Stimulated activated CD4-positive, alpha-beta T cell treated with anti-CD3 and anti-CD28 coated beads, Interleukin-4, amount 100 ng/mL, for 4 hours (primary cell): ENCODE measurements at places on chromosomes 3 and 15.
A peak's percentile ranks its signal among the peaks of the same experiment; 100 is the strongest.

DNA sequence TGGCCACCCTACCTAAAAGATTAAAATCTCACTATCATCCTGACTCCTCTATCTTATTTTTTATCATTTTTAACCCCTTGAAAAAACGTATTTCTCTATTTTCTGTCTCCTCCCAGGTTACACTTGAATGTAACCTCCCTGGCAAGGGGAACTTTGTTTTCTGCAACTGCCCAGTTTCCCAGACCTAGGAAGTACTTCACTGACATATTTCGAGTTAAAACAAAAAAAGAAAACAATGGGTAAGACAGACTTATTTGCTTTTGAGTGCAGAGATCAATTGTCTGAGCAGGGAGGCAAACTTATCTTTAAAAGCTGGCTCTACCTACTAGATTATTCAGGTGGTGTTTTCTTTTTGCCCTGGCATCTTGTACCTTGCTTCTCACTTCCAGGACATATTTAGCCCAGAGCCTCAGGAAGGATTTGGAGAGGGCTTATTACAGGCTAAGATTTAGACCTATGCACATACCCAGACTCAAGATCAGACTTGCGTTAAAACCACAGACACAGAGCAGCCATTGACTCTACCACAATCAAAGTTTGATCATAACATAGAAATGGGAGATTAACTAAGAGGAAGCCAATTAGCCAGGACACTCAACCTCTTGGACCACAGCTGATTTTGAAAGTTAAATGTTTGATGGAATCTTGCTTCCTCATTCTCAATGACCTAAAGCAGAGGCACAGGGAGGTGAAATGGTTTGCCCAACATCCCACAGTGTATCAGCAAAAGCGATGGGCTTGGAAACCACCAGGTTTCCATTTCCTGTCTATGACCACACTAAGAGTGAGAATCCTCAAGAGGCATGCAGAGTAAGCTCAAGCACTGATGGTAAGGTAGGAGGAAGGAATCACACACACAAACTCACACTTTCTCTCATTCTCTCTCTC, 169.5 kb upstream of the THBS1 start:
- no peak for DNase-seq

- DNase-seq, result no peak
Measured at GRCh38 chr15:89963301-89964231, 37.6 kb upstream of the ZNF710 start.

- DNase-seq, result no peak
Measured at GRCh38 chr3:40841131-40841530, 316.4 kb downstream of the ZNF621 start.

- DNase-seq, result peak; percentile 34
Measured at GRCh38 chr15:52735231-52736089, 54.7 kb downstream of the ONECUT1 start.

- DNase-seq, result peak; percentile 23
Measured at GRCh38 chr3:129315223-129315997, 36.7 kb downstream of the HMCES start.

DNA sequence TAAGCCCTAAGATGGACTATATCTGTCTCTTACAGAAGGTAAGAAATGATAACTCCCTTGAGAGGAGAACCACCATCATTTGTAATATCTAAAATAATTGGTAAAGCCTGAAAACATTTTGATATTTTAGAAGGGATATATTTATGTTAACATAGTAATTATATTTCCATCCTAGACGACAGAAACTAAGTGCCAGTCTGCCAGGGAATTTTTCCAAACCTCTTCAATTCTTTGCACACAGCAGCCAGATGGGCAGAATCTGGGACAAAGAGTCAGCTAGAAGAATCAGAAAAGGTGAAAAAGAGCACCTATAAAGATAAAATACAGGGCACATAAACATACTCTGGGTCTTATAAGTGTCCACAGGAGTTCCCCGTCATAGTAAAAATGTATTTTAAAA, 70.0 kb upstream of the CBLB start:
- no peak for DNase-seq

DNA sequence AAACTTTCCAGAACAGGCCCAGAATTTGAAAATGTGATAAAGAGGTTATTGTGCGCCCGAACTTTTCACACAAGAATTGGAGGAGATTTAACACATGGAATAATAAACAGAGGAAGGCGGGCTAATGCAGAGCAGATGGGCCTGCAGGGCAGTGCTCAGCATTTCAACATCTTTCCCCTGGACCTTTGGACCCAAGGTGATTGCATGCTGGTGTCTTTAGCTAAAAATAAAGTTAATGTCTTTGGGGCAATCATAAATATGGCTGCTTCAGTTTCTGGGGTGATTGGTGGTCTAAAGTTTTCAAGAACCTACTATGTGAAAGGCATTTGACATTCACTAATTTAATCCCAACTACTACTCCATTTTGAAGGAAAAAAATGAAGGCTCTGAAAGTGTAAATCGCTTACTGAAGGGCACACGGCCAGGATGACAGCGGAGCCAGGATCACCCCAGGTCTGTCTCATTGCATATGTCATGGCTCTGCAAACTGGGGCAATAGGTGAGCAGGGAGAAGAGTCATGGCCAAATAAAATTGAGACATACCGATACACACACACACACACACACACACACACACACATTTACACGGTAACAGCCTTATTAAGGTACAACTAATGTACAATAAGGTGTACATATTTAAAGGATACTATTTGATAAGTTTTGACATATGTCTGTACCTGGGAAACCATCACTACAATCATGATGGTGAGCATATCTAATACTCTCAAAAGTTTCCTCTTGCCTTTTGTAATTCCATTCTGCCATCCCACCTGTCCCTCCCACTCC, 243.1 kb upstream of the LRRFIP2 start:
- no peak for DNase-seq

GRCh38 chr3:45907769-45908705, 21.7 kb downstream of the CCR9 start:
- DNase-seq, result no peak

DNA sequence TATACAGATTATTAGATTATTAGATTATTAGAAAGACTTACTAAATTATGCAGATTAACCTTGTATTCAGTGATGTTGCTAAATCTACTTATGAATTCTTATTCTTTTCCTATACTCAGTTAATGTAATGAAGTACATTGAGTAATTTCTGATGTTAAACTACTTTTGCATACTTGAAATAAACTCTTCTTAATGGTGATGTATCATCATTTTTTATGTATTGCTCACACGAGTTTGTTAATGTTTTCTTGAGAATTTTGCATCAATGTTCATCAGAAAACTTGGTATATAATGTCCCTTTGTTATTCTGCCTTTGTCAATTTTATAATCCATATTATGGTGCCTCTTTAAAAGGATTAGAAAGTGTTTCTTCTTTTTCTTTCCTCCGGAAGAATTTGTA, 163.2 kb upstream of the COL8A1 start:
- DNase-seq, result no peak

DNA sequence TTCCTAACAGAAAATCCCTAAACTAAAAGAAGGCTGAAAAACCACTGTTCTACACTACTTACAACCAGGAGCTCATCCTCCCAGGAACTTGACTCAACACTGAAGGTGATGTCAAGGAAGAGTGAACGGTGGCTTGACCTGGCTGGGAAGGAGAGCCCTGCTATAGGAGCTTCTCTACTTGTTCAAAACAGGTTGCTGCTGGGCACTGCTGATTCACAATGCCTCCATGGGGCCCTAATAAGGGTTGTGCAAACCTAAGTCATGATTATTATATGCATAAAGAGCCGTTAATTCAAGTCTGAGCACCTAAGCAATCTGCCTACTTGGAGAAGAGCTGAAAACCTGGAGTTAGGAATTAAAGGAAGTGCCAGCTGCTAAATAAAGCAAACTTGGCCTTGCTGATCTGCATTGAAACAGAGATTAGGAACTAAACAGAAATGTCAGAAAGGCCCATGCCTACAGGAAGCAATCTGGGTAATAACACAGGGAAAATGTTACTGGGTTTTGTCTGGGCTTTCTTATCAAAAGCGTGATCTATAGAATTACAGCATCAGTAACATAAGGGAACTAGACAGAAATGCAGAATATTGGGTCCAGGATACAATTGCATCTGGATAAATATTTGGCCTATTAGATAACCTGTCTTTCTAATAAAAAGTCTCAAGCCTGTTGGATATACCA, 243.2 kb downstream of the NEK10 start:
- no peak for DNase-seq

DNA sequence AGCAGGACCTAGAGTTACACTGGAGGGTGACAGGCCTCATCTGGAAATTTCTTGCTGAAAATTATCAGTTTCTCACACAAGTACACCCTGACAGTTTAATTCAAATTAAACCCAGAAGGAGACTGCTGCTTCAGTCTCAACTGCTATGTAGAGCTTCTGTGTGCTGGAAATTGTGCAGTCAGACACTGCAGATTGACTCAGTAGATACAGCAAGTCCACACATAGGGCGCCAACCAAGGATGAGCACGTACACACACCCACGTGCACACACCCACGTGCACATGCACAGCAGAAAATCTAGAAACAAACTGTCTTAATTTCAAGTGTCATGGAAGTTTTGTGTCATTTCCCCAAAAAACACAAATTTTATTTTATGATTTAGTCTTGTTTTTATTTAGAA, 192.9 kb downstream of the PDE8A start:
- DNase-seq, result no peak

GRCh38 chr15:60844511-60845174, 365.7 kb upstream of the ICE2 start:
- peak; percentile 19 for DNase-seq
